ENCODE measurements at places on chromosomes 11 and 22.
A peak's percentile ranks its signal among the peaks of the same experiment; 100 is the strongest.

GRCh38 chr22:46891382-46891951 lies 129.0 kb downstream of the TBC1D22A start:
- no peak for DNase-seq

DNA sequence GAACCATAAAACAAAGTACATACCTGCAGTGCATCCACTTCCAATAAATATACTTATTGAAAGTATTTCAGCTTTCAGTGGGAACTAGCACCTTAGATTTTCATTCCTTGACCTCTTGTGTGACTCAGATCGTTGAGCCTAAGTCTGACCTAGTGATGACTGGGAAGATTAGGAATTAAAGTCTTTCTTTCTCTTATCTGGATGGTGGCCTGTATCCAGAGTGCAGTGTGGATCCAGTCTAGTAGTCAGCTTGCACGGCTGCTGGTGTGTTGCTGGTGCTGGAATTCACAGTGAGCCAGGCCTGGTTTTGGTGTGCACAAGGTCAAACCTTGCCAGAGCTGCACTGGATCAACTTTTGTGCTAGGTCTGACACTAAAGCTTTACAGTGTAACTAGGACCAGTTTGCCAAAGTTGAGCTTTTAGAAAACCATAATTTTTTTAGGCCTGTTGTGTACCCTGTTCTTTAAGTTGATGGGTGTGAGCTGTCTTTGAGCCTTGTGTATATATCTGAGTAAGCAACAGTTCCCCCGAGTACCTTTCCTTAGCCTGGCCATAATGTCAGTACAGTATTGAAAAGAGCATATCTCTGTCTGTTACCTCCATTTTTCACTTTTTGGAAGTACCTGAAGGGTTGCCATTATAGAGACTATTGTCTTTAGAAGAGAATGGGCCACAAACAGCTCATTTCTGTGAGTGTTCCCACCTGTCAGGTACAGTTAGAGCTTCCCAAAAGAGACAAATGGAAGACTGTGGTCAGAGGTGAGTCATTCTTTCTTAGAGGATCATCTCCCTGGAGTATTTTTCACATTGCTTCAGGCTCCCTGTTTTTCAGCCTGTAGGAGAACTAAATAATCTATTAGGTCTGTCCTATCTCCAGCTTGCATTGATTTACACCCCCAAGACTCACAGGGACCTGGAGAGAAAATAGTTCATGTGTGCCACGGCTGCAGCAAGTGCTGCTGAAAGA lies 89.8 kb downstream of the ALX4 start:
- DNase-seq: no peak

GRCh38 chr11:43788421-43788820 lies 92.2 kb upstream of the ALKBH3 start:
- no peak for DNase-seq

DNA sequence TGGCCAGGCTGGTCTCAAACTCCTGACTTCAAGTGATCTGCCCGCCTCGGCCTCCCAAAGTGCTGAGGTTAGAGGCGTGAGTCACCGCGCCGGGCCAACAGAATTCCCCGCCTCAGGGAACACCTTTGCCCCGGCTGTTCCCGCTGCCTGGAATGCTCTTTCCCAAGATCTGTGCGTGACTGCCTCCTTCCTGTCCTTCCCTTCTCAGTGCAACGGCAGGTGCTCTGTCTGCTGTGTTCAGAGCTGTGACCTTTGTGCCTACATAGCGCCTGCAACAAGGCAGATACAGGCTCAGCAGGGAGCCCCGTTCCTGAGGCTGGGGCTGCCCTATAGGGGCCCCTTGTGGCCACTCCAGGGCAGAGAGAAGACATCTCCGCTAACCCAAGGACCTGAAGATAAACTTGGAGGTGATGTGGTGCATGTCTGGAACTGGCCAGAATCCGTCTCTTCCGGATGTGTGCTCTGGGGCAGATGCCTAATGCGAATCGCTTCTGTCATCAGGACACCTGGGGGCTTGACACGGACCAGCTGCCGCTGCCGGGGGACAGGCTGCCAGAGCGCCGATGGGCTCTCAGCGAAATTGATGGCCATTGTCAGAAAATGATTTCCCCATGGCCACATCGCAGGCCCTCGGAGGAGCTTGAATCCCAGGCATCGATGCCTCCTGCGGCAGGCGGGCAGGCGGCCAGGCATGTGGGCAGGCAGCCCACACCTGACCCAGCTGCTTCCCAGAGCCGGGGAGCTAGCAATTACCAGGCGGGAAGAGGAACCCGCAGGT lies 43.5 kb upstream of the TCF20 start:
- peak; percentile 91 for DNase-seq

DNA sequence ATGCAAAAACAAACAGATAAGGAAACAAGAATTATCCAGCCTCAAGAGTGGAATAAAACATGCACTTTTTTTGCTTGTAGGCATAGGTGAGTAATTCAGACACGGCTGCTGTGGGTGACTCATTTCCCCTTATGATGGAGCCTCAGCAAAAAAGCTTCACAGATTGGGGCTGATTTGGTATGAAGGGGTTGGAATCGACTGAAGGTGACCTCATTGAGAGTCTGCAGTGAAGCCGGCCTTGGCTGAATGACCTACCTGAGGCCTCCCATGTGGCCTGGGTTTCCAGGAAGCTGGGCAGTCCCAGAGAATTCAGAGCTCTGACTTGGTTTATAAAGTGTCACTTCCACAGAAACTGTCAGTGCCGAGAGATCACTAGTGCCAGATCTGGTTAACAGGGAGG lies 34.2 kb upstream of the VPREB1 start:
- no peak for DNase-seq

GRCh38 chr11:18794956-18795355 lies 3.4 kb upstream of the PTPN5 start:
- DNase-seq: no peak

- no peak for DNase-seq
These were observed 6.7 kb upstream of the APOBEC3A start for GRCh38 chr22:38950527-38951295.

GRCh38 chr22:17990942-17991341 lies 33.4 kb downstream of the MICAL3 start:
- DNase-seq: no peak

DNA sequence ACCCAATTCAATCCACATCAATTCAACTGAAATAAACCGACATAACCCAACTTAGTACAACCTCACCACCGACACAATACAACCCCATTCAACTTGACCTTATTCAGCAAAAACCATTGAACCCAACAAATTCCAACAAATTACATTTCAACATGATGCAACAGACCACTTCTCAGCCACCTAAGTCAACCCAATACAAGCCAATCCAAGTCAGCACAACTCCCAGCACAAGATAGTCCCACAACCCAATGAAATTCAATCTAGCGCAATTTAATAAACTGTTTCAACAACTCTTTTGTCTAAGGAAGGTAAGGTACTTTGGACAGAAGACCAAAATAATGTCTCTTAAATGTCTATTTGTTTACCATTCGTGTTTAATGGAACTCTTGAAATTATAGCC lies 226.0 kb downstream of the MIAT start:
- DNase-seq: no peak

DNA sequence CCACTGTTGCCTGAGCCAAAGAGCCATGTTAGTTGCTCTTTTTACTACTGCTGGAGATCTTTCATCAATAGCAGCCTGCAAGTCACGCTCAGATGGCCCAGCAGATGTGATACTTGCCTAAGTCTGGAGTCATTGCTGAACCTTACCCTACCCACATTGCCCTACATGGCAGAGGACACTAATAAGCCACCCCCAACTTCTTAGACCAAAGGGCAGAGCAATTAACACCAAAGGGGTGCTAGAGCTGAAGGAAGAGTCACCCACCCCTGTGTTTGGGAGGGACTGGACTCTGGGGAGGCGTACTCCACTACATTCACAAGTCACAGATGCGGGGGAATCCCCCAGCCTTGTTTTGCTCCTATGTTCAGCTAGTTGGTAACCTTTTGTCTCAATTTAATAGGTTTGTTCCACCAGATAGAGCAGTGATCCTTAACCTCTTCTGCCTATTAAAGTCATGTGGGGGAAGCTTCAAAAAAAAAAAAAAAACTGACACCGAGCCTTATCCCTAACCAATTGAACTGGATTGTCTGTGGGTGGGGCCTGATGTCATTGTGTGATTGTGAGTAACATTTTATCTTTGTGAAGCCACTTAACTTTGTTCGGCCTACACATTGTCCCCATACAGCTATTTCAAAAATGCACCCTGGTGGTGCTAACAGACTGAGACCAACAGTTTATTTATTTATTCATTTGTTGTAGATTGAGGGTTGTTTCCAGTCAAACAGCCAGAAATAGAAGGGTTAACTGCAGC lies 13.1 kb downstream of the ADM start:
- no peak for DNase-seq

DNA sequence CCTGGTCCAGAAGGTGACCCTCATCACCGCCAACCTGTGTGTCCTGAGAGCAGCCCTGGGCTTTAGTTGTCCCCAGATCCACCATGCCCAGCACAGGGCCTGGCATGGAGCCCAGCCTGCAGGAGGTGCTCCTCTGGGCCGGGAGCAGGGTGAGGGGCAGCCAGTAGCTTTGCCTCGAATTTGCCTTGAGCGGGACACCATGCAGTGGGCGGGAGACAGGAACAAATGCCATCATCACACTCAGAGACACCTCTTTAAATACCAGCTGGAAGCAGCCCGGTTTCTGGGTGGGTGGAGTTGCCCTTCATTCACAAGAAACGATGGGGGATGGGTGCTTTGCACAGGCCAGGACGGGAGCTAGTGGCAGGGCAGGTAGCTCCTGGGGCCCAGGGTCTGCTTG lies 19.3 kb downstream of the FLRT1 start:
- no peak for DNase-seq

DNA sequence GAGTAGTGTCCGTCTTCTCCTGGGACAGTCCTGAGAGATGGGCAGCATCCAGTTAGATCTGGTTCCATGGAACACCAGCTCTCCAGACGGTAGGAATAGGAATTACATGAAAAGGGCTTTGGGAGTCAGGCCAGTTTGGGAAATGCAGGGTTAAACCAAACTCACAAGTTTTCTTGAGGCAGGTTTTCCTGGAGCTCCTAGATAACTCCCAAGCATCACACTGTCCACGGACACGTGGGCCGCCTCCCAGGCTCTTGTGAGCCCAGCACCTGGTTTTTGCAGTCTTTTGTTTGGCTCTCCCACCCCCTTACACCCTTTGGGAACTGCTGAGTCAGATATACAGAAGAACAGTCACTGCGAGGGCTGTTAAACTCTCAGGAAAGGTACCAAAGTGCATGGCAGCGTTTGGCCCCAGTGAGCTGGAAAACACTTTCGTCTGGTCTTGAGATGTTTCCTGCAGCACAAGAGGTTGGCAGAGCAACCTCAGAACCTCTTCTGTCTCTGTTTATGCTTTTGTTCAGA lies 90.0 kb downstream of the BCR start:
- DNase-seq: peak; percentile 73

- DNase-seq: no peak
These were observed 21.0 kb downstream of the SLC22A12 start for GRCh38 chr11:64611869-64612646.

DNA sequence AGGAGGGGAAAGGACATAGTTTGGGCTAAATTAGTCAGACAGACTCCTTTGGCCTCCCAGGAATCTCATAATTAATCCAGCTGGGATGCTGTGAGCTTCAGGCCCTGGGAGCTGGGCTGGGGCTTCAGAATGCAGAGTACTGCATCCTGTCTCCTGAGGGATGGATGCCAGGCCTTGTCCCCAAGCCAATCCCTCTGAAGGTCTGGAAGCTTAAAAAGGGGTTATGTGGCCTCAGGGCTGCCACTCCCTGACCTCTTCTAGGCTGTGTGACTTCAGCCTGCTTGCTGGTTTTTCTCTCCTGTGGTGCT lies 6.9 kb upstream of the LRRC32 start:
- DNase-seq: no peak

DNA sequence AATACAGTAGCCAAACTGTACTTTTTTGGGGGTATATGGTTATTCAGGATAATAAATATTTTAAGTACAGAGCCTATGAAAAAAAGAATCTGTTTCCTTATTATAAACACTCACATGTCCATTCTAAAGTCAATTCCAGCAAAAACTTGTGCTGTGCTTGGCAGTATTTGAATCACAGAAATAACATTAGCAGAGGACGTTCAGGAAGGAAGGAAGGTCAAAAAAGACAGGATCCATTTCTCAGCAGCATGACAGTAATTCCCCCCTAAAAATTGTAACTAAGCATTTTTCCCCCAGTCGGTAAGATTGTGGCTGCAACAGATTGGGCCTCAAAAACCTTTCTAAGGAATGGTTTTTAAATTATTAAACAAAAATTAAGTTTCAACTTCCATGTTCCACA lies 124.8 kb downstream of the ATG16L2 start:
- DNase-seq: no peak

- no peak for DNase-seq
These were observed 839.2 kb downstream of the TBC1D22A start for GRCh38 chr22:47601666-47602065.

DNA sequence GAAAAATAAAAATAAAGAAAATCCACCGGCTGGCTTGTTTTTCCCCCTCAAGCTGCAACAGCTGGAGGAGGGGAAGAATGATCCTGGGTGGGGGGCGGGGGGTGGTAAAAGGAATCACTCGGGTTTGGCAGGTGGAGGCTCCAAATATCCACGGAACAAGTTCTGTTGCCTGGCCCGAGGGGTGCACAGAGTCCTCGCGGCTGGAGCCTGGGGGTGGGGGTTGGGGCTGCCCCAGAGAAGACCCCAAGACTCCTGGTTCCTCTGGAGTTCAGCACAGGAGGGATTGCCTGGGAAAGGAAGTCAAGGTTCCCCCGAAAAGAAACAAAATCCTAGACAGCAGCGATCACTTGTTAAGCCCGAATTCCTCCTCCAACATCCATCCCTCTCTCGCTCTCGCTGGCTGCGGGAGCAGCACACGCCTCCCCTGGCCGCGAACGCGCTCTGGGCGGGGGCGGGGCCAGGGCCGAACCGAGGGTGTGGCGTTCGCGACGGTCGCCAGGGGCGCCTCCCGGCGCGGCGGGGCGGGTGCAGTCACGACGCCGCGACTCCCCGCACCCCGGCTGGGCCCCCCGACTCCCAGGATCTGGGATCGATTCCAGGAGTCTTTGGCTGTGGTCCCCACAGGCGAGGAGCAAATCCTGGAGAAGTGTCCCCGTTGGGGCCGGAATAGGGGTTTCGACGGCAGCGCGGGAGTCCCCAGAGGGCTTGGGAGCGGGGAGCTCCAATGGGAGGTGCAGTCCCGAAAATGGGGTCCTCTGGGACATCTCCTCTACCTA lies at the start of gene KCNA4:
TSS of gene KCNA4 (minus strand) at position 443 of the 776 bp plus-strand sequence. CDS start 4,352 bp downstream, outside the sequence.
- no peak for DNase-seq

All from DMS79 (cell line).